CD4-positive, alpha-beta T cell treated with Interleukin-2 at 100 ng/mL for 4 hours (primary cell): ENCODE measurements at places on chromosomes 5 and 9.

GRCh38 chr9:7238247-7238637 lies 480.5 kb downstream of the KDM4C start:
- no peak for DNase-seq

GRCh38 chr9:130186839-130187522 lies 14.8 kb downstream of the NCS1 start:
- no peak for DNase-seq

DNA sequence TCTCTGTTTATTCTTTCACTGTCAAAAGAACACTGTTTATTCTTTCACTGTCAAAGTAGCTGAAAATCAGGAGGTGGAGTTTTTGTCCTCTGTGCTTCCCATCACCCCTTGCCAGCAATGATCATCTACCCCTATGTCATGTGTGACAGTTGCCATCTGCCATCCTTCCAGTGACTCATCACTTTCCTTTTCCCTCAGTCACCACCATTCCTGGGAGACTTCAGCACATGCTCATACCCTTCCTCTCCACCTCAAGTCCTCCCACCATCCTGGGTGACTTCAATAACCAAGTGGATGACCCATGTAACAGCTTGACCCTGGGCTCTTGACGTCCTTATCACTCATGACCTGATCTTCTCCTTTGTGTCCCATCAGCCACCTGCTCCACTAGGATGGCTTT lies 43.3 kb upstream of the RASEF start:
- DNase-seq = no peak

GRCh38 chr5:136731241-136731900 lies 366.0 kb upstream of the TRPC7 start:
- no peak for DNase-seq

DNA sequence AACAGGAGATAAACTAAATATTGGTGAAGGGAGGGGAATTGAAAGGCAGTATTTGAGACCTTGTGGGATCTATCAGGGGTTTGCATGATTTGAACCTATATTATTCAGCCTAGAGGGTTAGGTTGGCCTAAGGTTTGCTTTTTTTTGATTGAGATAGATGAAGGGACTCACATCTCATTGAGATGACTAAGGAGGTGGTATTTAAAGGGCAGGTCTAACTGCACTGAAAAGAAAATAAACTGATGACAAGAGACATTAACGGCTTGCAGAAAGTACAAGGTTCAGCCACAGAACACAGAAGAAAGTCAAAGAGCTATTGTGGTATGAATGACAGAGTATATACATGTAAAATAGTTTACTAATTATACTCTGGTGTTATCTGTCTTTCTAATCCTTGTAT lies 412.7 kb downstream of the CDH10 start:
- no peak for DNase-seq

GRCh38 chr5:124519396-124519795 lies 227.0 kb downstream of the ZNF608 start:
- no peak for DNase-seq

DNA sequence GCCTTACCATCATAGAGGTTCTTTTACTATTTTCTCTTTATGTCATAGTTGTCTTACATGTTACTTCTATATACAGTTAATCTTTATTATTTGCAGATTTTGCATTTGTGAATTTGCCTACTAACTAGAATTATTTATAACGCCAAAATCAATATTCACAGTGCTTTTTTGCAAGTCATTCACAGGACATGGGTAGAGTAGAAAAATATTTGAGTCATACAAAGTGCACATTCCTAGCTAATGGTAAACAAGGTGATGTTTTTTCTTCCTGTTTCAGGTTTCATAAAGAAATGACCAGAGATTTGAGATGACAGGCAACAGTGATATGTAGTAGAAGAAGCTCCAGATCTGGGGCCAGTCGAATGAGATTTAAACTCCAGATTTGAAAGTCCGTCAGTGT lies 30.0 kb upstream of the OR2Y1 start:
- DNase-seq = no peak

GRCh38 chr9:76022317-76022716 lies 131.8 kb downstream of the PCSK5 start:
- DNase-seq = no peak

- no peak for DNase-seq
Measured at GRCh38 chr5:140165101-140165922, 9.7 kb upstream of the CYSTM1 start.

GRCh38 chr9:35522187-35522586 lies 32.3 kb downstream of the RUSC2 start:
- DNase-seq = no peak

DNA sequence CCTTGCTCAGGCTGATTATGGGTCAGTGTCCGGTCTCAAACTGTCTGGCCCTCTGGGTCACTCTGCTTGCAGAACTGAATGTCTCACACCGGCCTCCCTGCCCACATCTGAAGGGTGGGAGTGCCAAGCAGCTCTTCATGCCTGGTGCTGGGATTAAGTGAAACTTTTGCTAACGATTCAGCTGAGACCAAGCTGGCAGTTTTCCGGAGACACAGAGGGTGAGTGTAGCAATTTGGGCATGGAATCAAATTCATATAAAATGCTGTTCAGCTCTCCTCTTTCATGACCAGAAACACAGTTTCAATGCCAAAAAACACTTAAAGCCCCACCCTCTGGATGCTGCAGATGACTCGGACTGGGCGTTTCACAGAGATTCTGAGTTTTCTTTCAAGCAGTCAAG lies 207.5 kb downstream of the NXNL2 start:
- no peak for DNase-seq

DNA sequence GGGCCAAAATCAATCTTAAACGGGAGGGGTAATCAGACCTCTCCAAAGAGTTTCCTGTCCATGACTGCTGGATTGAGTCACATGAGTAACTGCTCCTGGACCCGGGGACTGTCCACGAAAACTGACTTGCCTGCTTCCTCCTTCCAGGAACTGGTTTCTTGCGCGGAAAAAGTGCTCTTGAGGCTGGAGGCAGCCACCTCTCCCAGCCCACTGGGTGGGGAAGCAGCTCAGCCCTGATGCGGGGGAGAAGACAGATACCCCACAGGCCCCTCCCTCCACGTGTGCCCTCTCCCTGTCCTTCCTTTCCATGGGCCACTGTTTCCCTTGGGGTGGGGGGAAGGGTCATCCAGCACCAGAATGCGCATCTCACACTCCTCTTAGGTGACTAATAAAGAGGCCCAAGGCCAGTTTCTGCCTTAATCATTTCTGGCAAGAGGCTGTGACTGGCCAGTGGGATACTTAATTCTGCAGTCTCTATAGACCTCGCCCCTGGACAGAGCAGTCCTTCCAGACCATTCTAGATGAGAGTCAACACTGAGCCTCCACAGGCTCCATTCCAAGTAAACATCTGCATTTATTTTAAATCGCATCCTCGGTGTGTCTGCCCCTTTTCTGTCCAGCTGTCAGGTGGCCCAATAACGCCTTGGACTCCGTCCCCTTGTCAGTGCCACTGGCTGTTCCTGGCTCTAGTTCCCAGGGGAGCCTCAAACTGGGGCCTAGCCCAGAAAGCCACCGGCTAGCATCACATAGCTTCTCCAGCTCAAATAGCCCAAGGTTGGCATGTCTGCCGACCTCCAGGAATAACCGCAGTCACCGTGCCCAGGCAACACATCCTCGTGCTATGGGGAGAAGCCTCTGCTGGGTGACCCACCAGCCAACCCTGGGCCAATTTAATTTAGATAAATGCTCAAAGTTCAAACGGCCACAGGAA lies 12.0 kb downstream of the REXO4 start:
- DNase-seq = no peak

GRCh38 chr9:90142580-90142979 lies 500.0 kb downstream of the DIRAS2 start:
- peak; percentile 56 for DNase-seq

DNA sequence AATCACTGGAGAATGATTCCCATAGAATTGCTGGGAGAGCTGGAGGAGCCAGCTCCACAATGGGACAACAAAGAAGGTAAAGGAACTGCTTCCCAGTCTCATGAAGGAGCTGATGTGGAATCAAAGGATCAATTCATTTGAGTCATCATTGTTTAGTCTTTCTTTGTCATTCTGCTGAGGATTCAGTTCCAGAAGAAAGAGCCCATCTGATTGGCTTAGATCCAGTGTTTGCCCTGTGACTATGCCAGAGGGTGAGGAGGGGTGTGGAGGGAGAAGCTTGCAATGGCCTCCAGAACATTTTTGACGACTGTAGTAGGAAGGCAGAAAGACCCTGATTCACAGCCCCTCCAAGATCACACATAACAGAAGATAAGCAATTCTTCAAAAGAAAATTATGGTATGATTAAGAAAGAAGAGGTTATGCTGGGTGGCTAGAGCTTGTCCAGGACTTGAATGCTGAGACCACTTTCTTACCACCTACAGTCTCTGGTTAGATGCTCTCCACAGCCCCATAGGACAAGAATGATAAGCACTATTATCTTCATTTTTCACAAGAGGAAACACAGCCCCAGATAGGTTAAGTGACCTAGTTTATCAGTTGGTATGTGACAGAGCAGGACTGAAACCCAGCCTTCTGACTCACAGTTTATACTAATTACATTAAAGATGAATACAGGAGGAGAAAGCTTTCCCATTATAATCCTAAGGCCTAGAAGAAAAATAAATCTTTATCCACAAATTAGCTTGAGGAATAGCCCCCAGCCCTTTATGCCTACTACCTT lies 363.1 kb downstream of the PRELID2 start:
- DNase-seq = no peak

GRCh38 chr9:93110311-93110855 lies 14.4 kb downstream of the CARD19 start:
- DNase-seq = no peak

- DNase-seq = no peak
Measured at GRCh38 chr9:26262421-26263107, 584.3 kb upstream of the TUSC1 start.

- no peak for DNase-seq
Measured at GRCh38 chr5:141672071-141672840, 9.8 kb downstream of the ARAP3 start.

GRCh38 chr5:37391591-37391990 lies 12.5 kb downstream of the WDR70 start:
- no peak for DNase-seq

DNA sequence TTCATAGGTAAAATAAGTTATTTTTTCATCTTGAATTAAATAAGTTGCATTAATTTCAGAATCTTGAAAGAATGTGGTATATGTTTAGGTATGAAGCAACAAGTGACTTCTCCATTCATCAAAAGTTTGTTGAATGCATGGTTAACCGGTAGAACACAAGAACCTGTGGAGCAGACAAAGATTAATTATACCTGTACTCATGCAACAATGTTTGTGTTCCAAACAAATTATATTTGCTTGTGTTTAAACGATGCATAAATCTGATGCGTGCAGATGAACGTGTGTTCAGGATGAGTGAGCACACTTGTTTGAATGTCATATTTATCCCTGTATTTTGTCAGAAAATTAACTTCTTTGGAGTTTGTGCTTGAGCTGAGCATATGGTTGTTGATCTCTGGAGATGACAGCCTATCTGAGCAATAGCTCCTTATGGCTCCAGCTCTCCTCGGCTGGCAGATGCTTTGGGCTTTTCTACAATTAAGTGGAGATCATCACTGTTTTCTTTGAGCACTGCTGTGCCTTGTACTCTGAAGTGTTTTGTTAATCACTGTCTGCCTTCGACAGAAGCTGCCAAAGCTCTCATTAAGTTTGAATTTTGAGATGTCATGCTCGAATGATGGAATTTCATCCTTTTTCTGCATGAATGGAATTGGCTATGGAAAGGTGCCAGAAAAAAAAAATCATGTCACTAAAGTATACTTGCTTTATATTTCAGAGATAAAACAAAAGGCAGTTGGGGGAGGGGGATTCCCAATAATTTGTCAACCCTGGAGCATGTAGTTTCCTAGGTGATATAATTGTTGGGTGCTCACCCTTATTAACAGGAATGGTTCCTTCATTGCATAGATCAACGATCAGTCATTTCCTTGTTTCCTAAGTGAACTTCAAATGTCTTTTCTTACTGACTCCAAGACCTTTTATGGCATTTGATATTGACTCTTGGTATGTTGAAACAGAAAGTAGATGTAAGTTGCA lies 502.5 kb upstream of the ARRDC3 start:
- no peak for DNase-seq

DNA sequence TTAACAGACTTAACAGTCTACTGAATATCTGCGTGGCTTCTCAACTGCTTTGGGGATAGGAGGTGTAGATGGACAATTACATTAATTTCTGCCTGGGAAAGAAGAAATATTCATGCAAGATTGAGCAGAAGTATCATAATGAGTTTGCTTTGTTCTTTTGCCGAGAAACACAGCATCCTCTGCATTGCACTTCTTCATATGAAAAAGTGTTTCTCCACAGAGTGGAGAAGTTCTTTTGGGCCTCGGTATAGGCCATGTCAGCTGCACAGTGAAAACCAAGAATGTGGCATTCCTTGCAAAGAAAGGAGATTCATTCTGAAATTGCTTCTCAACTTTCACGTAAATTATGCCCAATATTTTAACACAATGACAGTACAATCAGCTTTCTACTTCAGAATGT lies 17.6 kb upstream of the SNX2 start:
- no peak for DNase-seq
